ENCODE measurements at places on chromosomes 11 and 22.

GRCh38 chr11:102266099-102266498 is 51.2 kb upstream of the BIRC3 start:
- no peak for DNase-seq

DNA sequence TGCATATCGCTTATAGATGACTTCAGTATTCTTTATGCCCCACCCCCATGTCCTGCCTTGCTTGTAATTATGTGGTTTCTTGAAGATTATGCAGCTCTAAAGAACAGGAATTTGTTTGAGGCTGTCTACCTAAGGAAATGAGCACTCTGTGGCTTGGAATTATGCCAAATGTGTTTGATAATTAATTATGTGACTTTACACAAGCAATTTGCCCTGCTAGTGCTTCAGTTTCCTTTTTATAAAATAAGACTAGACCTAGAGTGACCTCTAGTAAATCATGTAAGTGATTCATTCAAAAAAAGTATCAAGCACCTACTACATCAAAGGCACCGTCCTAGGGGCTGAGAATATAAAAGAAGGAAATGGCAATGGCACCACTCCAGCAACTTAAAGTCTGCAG is 491.5 kb upstream of the KIRREL3 start:
- DNase-seq: no peak

- no peak for DNase-seq
These were observed 33.0 kb downstream of the DDX6 start for GRCh38 chr11:118757876-118758399.

- DNase-seq: peak; percentile 50
These were observed 37.8 kb downstream of the ARRB1 start for GRCh38 chr11:75313513-75314272.

- no peak for DNase-seq
These were observed 92.8 kb upstream of the OR9G4 start for GRCh38 chr11:56841210-56841810.

GRCh38 chr22:35484651-35485556 is 55.7 kb upstream of the RASD2 start:
- no peak for DNase-seq

DNA sequence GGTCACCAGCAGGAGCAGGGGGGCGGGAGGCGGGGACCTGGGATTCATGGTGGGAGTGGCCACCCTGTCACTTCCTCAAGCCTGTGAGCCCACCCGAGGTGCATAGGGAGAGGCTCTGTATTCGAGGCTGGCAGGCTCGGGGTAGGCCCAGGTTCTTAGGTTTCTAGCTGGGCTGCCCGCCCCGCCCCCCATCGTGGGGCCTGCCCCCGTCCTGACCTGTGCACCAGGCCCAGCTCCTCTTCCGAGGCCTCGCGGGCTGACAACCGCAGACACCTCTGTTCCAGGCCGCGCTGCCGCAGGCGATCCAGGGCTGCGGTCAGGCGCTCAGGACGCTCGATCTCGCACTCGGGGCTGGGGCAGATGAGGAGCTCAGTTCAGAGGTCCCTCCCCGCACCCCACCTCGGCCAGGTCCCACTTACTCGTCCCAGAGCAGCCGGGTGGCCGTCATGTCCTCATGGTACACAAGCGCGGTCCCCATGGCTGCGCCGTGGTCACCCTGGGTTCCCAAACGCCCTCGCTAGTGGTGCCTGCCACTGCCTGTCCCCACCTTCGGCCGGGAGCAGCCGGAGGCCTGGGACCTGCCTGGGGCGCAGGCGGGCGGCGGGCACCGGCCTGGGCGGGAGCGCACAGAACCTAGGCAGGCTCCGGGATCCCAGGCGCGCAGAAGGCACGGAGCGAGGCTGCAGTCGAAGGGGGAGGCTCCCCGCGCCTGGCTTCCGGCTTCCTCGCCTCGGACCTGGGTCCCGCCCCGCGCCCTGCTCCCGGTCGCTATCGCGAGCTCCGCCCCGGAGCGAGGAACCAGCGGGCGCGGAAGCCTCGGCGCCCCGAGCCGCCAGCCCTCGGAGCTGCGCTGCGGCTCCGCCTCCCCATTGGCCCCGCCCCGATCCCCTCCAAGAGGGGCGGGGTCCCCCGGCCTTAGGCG is at the start of gene HDAC10:
TSS of gene HDAC10 (minus strand) at position 711 of the 922 bp plus-strand sequence. CDS start at position 478, 233 bp downstream.
- no peak for DNase-seq

DNA sequence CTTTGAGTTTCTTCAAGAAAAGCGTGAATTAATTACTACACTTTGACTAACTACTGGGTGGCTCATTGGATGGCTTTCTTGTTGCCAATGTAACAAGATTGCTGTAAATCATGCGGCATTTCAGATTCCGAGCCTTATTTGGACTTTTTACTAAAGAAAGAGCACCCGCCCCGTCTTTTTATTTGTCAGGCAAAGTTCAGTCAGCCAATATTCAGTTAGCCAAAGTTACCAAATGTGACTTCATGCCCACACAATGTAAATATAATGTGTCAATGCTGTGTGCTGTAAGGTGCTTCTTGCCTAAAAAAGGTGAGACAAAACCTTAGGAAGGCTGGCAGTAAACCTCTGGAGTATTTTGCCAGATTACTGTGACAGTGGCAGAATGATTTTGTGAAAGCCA is 14.8 kb downstream of the FLI1 start:
- DNase-seq: no peak

DNA sequence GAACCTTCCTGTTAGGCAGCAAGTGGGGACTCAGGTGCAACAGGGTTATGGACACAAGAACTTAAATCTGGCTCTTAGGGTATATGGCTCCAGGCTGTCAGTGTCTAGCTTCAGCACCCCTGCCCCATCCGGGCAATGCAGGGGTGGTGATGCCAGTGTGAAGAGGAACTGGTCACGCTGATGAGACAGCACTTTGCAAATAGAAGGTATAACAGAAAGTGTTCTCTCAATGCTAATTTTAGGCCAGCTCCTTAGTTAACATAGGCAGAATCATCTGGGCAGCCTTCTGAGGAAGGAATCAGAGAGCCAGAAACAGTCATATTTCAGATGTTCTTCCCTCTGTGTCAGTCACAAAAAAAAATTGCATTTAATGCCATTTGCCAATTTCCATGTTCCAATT is 41.2 kb downstream of the SYT9 start:
- DNase-seq: no peak

DNA sequence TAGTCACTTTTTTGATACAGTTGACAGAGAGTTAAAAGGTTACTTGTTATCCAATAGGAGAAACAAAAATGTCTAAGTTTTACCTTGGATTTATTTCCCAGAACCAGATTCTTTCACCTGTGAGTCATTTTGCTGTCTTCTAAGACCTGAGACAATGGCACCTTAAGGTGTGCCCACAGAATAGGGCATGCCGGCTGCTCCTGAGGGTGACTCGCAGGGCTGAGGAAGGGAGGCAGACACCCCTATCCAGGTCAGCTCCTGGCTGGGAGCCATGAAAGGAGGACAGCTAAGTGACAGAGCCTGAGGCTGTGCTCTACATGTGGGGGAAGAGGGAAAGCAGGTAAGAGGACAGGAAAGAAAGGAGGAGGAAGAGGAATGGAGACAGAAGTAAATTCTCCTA is 67.8 kb downstream of the RASSF10 start:
- DNase-seq: no peak

- DNase-seq: no peak
These were observed 22.7 kb upstream of the SCUBE1 start for GRCh38 chr22:43365715-43366440.

GRCh38 chr11:24683583-24683982 is 186.7 kb downstream of the LUZP2 start:
- DNase-seq: no peak

DNA sequence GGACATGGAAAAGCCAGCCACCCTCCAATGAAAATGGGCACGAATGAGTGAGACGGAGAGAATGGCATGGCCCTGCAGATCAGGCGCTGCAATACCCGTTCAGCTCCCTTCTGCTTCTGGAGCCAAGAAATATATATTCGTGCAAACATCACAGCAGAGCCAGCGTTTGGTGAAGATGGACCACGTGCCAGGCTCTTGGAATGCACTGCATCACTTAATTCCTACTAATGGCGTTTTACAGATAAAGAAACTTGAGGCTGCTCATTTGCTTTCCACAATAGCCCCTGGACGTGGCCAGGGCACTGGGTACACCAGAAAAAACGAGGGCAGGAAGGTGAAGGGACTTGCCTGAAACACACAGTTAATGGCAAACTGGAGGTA is 1.6 kb upstream of the FXYD2 start:
- no peak for DNase-seq

- DNase-seq: no peak
These were observed 25.6 kb downstream of the NARS2 start for GRCh38 chr11:78548911-78549590.

DNA sequence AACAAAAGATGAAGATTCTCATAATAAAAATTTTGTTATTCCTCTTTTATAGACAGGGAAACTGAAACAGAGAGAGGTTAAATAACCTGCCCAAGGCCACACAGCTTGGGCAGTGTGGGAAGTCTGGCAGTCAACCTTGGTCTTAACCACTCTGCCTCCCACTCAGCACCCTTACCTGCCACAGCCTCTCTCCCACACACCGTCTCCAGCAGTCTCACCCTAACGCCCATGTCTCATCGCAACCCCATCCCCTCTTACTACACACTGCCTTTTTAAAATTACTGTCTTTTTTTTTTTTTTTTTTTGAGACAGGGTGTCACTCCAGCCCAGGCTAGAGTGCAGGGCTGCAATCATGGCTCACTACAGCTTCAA is 25.0 kb downstream of the ARRB1 start:
- no peak for DNase-seq

All from substantia nigra (tissue), 51 donors.